Fibroblast of villous mesenchyme (primary cell): ENCODE measurements at places on chromosomes 2 and 18. TPM values are rescaled to one million over a fixed set of nuclear protein-coding genes. Genes with fewer than 3 reads are reported as not detected.

- no peak for DNase-seq
Observed at GRCh38 chr2:28477087-28477486, 18.8 kb upstream of the PLB1 start.

- no peak for DNase-seq
Observed at GRCh38 chr2:121388371-121388770, 103.4 kb upstream of the TFCP2L1 start.

GRCh38 chr2:84972932-84973331, 2.0 kb downstream of the KCMF1 start:
- DNase-seq: peak; percentile 24

DNA sequence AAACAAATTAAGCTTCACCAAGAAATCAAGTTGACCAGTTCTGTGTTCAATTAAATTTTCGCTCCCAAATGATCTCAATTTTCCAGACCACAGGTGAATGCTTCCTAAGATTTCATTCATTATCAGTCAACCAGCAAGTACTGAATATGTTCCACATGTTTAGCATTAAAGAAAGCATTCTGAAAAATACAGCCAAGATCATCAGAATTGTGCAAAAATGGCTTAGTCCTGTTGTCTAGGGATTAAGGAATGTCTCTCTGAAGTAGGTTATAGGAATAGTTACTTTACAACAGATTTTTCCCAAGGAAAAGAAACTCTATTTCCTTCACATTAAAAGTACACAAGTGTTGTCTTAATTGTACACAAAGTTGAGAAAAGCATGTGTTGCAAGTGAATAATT, 69.2 kb downstream of the NRXN1 start:
- no peak for DNase-seq

GRCh38 chr2:184566716-184567115, 31.6 kb upstream of the ZNF804A start:
- no peak for DNase-seq

DNA sequence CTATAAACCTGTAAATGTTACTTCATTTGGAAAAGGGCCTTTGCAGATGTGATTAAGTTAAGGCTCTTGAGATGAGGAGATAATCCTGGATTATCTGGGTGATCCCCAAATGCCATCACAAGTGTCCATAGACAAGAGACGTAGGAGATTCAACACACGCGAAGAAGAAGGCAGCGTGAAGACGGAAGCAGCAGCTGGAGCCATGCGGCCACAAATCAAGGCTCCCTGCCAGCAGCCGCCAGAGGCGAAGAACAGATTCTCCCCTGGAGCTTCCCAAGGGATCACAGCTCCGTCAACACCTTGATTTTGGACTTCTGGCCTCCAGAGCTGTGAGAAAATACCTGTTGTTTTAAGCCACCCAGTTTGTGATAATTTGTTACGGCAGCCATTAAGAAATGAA, 11.0 kb upstream of the VAPA start:
- peak; percentile 52 for DNase-seq

Gene SERPINB2
- total RNA-seq: 18.0 and 22.9 TPM in 2 replicates

Gene ATP5MC3
- total RNA-seq: 136 and 157 TPM in 2 replicates
